Astrocyte of the spinal cord (primary cell): ENCODE measurements at places on chromosomes 6 and 20.
A peak's percentile ranks its signal among the peaks of the same experiment; 100 is the strongest.

DNA sequence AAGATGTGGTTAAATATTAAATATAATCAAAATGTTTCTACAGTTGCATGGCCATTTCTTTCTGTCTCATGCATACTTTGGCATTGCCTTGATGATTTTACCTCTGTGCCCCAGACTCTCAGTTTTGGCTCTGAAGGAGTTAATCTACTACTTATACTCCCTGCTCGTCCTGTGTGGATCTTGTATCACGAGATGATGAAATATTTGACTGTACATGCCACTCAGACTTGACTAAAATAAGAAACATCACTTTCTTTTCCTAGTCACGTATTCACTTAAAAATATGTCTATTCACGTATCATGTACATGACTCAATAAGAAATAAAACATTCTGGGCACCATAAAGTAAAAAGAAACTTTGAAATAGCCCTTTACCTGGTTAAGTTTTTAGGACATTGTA lies 397.7 kb downstream of the RFPL4B start:
- DNase-seq, result no peak

GRCh38 chr20:47120346-47120936 lies 225.8 kb downstream of the EYA2 start:
- DNase-seq, result no peak

GRCh38 chr6:151832710-151833109 lies 25.2 kb downstream of the ESR1 start:
- no peak for DNase-seq

GRCh38 chr6:37365791-37366190 lies 12.0 kb downstream of the RNF8 start:
- DNase-seq, result peak; percentile 26

DNA sequence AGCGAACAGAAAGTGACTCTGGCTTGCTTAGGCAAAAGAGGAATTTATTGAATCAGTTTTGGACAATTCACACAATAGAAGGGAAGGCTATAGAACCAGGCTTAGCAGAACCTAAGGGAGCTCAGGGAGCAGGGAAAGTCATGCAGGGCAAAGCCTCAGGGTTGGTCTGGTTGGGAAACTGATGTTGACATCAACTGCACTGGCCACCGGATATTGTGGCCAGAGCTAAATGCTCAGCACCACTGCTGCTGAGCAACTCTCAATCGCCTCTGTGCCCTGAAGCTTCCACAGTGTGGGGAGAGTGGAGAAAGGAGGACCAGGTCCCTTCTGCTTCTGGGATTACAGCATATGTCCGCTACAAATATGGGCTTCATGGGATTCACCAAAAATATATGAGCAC lies 93.3 kb upstream of the GCM1 start:
- no peak for DNase-seq

DNA sequence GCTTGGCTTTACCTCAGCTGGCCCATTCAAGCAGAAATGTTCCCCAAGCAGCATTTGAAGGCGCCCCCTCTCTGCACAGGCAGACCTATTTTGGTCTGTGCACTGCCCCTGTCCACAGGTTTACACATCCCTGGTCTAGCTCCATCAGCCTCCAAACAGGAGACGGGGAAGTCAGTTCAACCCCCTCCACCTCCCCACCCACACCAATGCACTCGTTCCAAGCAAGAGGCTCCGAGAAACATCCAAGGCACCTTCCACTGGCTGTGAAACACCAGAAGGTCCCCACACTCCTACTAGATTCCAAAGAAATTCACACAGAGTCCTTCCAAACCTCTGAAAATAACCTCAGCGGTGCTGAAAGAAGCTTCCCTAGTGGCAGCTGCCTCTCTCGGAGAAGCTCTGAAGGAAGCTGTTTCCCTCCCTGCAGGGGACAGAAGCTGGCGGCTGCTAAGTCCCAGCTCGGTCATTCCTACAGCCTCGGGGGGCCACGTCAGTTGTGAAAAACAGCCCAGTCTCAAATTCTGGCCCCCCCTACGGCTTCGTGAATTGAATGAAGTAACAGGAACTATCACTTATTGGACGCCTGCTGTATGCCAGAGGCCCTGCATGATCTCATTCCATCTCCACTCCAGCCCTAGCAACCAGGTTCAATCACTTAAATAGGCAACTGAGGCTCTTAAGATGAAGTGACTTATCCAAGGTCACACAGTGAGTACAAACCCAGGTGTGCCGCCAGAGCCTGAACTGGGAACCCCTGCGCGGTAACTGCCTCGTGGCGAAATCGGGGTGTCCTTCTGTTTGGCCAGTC lies 815 bp downstream of the SPATA2 start:
- DNase-seq, result no peak
